ENCODE measurements at places on chromosomes 11 and 22.

- DNase-seq: no peak
Measured at GRCh38 chr11:119077839-119078238, 6.8 kb upstream of the HMBS start.

DNA sequence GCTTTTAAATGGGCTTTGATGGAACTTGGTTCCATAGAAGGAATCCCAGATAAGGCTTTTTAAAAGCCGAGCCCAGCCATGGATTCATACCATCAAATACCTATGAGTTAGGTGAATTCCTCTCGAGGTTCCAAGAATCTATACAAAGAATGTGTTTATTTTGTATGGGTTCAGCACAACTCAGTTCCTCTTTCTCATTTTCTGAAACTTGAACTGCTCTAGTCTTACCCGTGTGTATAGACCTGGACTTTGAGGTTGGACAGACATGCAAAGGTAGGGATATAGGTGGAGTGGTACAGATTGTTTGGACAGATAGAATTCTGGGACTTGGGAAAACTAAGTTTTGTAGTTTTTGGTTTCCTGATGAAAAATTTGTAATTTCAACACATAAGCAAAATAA is 97.9 kb downstream of the PGR start:
- DNase-seq: no peak

DNA sequence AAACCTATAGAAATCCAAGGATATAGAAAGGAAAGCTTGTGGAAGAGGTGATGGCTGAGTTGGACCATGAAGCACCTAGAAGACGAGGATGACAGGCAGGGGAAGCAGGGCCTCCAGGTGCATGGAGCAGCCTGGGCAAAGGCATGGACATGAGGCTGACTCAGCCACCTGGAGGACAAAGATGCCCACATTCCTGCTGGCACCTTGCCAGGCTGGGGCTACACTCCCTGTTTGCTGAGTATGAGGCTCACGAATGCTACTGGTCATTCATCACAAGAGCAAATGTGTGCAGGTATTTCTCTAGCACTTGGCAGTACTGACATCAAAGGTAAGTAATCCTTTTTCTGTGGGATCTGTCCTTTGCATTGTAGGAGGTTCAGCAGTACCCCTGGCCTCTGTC is 7.1 kb upstream of the SCGB2A1 start:
- DNase-seq: no peak

DNA sequence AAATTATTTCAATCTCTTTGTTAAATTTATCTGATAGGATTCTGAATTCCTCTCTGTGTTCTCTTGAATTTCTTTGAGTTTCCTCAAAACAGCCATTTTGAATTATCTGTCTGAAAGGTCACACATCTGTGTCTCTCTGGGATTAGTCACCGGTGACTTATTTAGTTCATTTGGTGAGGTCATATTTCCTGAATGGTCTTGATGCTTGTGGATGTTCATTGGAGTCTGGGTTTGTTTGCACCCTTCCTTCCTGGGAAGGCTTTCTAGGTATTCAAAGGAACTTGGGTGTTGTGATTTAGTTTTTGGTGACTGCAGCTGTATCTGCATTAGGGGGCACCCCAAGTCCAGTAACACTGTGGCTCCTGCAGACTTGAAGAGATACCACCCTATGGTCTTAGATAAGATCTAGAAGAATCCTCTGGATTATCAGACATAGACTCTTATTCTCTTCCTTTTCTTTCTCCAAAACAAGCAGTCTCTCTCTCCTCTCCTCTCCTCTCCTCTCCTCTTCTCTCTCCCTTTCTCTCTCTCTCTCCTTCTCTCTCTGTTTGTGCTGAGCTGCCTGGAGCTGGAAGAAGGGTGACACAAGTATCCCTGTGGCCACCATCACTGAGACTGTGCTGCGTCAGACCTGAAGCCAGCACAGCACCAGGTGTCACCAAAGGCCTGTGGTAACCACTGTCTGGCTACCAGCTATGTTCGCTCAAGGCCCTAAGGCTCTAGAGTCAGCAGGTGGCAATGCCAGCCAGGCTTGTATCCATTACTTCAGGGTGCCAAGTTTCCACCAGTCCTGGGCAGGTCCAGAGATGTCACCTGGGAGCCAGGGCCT is 3.3 kb upstream of the HEPN1 start:
- DNase-seq: no peak

DNA sequence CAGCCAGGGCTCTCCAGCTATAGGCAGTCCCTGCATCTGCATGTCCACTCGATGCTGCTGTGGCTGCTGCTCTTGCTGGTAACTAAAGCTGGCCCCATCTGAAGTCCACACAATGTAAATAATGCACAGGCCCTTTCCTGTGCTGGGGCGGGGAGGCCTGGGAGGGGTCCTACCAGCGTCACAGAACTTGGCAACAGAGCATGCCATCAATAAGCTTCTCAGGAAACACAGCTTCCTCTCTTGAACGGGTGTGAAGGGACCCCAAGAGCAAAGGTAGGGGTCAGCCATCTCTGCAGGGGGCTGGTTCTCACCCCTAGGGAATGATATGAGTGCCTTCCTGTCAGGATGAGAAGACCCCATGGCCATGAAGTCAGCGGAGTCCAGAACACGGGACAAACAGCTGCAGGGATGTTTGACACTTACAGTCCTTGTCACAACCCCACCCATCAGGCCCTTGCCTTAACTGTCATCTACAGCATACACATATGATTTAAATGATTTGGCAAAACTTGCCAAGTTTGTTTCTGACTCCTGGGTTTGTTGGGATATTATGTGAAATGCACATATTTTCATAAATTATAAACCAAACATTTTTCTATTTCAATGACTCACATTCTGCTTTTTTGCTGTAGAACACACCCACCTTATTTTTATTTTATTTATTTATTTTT is 39.1 kb upstream of the LYVE1 start:
- DNase-seq: no peak

DNA sequence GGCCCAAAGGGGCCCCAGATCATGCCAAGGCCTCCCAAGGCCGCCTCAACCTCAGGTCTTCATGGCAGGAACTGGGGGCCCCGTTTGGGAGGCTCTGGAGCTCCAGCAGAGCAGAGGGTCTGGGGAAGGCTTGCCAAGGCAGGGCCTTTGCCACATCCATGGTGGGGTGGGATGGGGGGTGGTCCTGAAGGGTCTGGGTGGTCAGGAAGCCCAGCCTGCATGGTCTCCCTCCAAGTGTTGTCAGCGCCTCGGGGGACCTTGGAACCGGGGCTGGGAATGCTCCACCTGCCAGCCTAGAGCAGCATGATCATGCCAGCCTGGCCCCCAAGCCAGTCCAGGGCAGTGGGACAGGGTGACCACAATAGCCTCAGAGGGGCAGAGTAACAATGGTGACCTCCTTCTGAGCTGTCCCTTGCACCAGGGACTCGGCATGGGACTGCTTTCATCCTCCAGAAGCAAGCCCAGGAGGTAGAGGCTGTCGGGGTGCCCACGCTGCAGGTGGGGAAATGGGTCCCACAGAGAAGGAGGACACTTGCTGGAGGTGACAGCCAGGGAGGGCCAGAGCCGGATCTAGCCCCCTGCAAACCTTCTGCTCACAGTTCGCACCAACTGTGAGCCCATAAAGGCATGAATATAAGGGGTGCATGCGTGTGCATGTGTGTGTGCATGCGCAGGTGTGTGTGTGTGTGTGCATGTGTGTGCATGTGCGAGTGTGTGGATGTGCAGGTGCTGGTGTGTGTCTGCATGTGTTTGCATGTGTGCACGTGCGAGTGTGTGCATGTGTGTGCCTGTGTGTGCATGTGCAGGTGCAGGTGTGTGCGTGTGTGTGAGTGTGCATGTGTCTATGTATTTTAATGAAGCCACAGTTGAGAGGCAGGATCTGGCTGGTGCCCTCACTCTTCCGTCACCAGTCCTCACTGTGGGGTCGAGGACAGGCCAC is 63.8 kb downstream of the MYEOV start:
- no peak for DNase-seq

DNA sequence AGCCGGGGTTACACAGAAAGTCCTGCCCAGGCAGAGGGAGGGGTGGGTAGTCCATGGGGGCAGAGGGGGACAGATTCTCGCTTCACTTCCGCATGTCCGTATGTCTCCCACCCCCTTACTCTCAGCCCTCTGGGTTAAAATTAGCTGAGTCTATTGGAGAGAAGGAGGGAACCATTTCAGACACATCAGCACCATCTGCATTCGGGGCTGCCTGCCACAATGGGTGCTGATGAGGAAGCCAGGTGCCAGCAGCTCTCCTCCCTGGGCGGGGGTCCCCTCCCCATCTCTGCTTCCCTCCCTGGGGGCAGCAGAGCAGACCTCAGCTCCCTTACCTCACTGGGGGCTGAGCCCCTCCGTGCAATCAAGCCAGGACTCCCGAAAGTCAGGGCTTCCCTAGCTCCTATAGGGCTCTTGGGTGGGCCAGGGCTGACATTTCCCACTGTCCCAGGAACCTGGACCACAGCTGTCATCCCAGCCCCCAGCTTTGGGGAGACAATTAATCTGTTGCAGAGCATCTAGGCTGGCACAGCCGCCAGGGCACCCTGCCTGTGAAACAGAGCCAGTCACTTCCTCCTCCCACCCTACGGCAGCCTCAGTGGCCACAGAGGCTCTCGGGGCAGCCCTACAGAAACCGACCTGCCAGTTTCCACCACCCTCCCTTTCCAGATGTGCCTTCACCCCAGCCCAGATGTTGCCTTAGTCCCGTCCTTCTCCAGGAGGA is 67.3 kb downstream of the PDE2A start:
- DNase-seq: no peak

- peak; percentile 45 for DNase-seq
Measured at GRCh38 chr11:44927174-44927661, 23.5 kb downstream of the TP53I11 start.

- DNase-seq: no peak
Measured at GRCh38 chr11:76391021-76391420, 9.9 kb downstream of the GVQW3 start.

GRCh38 chr22:19769393-19769715 is 8.8 kb downstream of the TBX1 start:
- DNase-seq: no peak

DNA sequence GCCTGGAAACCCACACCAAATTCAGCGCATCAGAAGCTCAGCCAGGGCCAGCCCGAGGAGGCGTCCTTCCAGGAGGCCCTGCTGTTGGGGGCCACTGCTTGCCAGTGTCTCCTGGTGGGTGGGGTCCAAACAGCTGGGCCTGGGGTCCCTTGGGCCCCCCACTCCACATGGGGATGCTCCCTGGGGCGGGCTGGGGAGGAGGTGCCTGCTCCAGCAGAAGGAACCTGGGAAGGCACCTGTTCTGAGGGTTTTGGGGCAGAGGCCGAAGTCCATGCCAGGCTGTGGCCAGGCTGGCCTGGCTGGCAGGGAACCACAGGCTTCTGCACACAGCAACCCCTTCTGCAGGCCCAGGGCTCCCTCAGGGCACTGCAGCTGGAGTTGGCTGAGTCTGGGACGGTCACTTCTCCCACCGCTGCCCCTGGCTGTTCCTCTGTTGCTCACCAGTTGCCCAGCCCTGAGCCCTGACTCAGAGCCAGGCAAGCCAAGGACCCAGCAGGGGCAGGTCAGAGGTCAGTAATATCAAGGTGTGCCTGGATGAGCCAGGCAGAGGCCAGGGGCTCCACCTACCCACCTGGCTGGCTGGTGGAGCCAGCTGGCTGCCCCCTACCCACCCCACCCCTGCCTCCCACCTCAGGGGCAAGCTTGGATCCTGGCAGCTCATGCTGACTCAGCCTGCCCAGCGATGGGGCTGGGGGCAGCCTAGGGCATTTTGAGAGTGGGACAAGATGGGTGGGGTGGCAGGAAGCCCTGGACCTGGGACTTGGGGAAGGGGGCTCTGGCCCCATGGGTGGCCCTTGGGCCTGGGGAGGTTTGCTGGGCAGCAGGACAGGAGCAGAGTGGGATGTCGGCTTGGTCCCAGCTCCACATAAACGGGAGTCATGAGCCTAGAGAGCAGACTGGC is 12.0 kb upstream of the PHLDA2 start:
- DNase-seq: no peak

GRCh38 chr11:19953336-19953735 is 206.9 kb downstream of the DBX1 start:
- no peak for DNase-seq

DNA sequence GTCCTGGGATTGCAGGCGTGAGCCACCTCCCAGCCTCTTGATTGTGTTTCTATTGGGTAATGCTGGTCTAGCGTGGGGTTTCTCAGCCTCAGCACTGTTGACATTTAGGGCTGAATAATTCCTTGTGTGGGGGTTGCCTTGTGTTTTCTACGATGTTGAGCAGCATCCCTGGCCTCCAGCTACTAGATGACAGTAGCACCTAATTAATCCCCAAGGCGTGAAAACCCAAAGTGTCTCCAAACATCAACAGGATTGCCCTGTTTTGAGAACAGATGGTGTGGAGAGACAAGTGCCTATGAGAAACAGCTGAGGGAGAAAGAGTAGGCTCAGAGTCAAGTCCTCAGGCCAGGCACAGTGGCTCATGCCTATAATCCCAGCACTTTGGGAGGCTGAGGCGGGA is 67.2 kb downstream of the SGSM1 start:
- no peak for DNase-seq

- DNase-seq: no peak
Measured at GRCh38 chr22:19793161-19793560, 32.6 kb downstream of the TBX1 start.
